ENCODE measurements at places on chromosomes 12 and 14.

DNA sequence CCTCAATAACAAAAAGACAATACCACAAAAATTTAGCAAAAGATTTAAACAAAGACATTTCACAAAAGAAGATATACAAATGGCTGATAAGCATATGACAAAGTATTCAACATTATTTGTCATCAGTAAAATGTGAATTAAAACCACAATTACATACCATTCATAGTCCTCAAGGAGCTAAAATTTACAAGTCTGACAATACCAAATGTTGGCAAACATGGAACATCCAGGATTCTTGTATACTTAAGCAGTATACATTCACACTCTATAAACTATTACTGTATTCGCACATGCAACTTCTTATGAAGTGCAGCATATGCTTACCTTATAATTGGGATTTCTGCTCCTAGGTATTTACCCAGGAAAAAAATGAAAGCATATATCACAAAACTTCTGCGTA is 49.7 kb upstream of the BDKRB2 start:
- DNase-seq: no peak

DNA sequence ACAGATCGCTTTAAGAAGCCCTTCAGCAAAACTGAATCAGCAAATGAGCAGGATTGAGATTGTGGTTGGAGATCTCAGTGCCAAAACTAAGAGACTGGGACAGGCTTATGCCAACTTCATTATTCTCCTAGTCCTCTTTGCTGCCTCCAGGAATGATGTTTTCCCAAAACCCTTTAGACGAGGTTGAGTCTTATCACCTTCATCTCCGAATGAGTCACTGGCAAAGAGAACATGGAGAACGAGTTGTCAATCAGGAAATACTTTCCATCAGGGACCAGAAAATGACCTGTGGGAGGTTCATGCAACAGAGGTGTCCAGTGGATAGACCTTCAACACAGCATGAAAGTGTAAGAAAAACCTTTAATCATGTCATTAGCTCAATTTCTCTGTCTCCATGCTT is 461.5 kb downstream of the RMST start:
- no peak for DNase-seq

DNA sequence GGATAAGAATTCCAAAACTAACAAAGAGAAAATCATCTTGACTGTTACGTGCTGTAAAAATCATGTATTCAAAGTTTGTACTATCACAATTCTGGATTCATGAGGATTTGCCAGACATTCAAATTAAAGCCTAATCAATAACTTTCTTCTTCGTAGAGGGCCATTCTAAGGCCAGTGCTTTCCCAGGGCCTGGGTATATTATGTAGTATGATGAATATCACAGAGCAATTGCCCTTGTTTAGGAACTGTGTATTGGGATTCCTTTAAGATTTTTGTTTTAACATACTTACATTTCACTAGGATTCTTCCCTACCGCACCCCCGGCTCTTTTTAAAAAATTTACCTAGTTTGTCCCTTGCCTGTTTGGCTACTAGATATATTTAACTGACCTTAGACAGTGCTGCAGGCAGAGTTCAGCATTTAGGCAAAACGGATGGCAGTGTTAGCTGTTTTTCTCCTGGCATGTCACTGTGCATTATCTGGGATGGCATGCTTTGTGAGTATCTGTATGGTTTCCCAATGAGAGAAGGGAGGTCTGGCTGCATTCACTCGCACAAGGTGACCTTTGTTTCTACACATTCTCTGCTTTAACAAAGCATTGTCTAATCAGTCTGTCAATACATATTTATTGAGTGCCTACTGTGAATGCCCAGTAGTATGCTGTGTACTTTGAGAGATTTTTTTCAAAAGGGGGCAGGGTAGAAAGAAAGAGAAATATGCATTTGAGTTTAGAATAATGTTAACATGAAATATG is 63.3 kb downstream of the ERC1 start:
- no peak for DNase-seq

GRCh38 chr14:38737686-38738407 is 365.2 kb downstream of the SEC23A start:
- no peak for DNase-seq

GRCh38 chr14:101350021-101350420 is 211.3 kb upstream of the DIO3 start:
- DNase-seq: no peak

GRCh38 chr12:59085690-59086089 is 165.4 kb upstream of the LRIG3 start:
- no peak for DNase-seq

DNA sequence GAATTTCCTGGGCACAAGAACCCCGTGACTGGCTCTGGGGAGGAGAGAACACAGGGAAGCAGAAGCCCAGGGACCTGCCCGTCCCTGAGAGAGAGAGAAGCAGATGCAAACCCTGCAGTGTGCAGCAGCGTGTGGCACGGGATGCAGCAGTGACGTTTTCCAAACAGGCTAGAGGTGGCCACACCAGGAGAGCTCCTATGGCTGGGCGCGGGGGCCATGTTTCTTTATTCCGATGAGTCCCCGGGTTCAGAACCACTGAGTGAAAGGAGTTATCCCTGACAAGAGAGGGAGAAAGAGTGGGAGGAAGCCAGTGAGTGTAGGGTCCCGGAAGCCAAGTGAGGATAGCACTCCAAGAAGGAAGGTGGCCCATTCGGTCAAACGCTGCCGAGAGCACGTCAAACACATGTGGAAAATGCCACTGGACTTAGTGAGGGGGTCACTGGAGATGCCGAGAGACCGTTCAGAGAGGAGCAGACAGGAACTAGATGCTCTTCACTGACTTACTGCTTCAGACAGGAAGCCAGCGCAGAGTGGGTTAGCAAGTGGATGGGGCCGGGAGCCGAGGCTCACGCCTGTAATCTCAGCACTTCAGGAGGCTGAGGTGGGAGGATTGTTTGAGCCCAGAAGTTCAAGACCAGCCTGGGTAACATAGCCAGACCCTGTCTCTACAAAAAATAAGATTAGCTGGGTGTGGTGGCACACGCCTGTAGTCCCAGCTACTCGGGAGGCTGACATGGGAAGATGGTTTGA is 123.0 kb downstream of the BCL11B start:
- no peak for DNase-seq

- no peak for DNase-seq
These were observed 72.7 kb downstream of the NDUFA12 start for GRCh38 chr12:94930772-94931171.

DNA sequence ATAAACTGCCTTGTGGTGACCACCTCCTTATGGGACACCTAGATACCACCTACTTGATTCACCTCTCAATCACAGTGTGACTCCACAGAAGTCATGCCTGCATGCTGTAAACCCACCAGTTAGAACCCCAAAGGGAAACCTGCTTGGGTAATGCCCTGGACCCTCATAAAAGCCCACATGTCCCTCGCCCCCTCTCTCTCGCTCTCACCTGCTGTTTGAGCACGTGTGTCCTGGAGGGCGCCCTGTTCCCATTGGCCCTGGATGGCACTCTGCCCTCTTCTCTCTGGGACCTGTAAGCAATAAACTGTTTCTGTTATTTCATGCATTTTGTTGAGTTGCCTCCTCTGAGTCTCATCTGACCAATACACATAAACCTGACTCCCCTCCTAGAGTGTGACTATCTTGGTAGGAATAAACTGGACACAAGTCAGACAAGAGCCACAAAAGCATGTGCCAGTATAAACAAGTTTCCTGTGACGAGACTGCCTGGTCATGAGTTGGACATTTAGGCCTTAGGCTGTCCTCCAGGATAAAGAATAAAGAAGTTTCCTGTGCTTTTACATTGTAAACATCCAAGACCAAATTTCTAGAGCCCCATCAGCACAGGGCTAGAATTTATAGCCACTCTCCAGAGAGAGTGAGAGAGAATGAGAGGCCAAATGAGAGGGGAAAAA is 8.6 kb downstream of the IFI27L2 start:
- no peak for DNase-seq

GRCh38 chr14:53983112-53983511 is 26.5 kb upstream of the BMP4 start:
- DNase-seq: no peak

- no peak for DNase-seq
These were observed 62.4 kb downstream of the PLEKHG3 start for GRCh38 chr14:64766430-64767151.

- DNase-seq: no peak
These were observed 565.8 kb upstream of the TBX3 start for GRCh38 chr12:115249671-115250278.

- DNase-seq: no peak
These were observed 19.8 kb downstream of the GALNT6 start for GRCh38 chr12:51371295-51371953.

DNA sequence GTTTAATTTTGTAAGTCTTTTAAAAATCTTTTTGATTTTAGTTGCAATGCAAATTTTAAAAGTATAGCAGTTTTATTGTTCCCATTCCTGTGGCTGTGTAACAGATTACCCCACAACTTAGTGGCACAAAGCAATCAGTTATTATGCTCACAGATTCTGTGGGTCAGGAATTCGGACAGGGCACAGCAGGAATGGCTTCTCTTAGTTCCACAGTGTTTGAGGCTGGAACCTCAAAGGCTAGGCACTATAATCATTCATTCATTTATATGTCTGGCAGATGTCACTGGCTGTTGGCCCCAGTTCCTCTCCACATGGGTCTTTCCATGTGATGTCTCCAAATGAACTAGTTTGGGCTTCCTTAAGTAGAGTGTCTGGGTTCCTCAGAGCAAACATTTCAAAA is 193.3 kb downstream of the RAD51B start:
- no peak for DNase-seq

DNA sequence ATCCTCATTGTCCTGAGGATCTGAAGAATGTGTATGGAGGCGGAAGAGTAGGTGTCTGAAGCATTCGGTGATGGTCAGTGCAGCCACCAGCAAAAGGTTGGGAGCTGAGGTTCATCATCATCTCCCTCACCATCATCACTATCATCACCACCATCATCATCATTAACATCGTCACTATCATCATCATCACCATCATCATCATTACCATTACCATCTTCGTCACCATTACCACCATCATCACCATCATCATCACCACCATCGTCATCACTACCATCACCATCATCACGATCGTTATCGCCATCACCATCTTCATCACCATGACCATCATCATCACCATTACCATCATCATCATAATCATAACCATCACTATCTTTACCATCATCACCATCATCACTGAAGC is 90.8 kb upstream of the TMEM132D start:
- no peak for DNase-seq

Measured in stimulated activated CD4-positive, alpha-beta T cell treated with anti-CD3 and anti-CD28 coated beads, Interleukin-12 subunit alpha, Interleukin-12 subunit beta, amount 100 ng/mL, for 48 hours (primary cell).